ENCODE measurements at places on chromosomes 2 and 18. TPM values are rescaled to one million over a fixed set of nuclear protein-coding genes. Genes with fewer than 3 reads are reported as not detected.

- H3K4me1 ChIP-seq: no peaks in the 10 kb centered on the region
- DNase-seq: no peak
- H3K27me3 ChIP-seq: no peaks in the 10 kb centered on the region
- H3K36me3 ChIP-seq: no peaks in the 10 kb centered on the region
- no peak overlapping the region for H3K4me3 ChIP-seq
- no peak overlapping the region for H3K27ac ChIP-seq
Measured at GRCh38 chr2:100891906-100892642, 72.1 kb downstream of the NPAS2 start.

GRCh38 chr2:241870611-241871537, 1.3 kb downstream of the RTP5 start:
- no peaks in the 10 kb centered on the region for H3K27me3 ChIP-seq
- H3K4me3 ChIP-seq: no peak overlapping the region
- H3K36me3 ChIP-seq: no peaks in the 10 kb centered on the region
- DNase-seq: no peak
- H3K4me1 ChIP-seq: peaks cover 40% of the 10 kb centered on the region
- no peak overlapping the region for H3K27ac ChIP-seq

Gene SLC40A1
- 4.8 TPM for total RNA-seq

Gene ITGB1BP1
- 142 TPM for total RNA-seq

DNA sequence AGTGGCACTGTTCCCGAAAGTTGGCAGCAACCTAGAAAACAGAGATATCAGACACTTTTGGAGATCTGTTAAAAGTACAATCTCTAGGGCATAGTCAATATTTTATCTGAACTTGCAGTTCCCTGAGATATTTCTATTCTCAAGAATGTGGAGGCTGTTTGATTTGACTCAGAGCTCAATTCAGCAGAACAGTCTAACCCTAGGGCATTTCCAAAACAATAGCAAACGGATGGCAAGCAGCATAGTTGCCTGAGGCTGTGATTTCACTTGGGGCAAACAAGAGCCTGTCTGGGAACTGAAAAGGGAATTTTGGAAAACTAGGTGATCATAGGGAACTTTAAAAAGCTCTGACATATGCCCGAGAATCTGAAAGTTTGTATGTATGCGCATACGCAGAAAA, 772.8 kb upstream of the LRRTM1 start:
- no peak overlapping the region for H3K4me3 ChIP-seq
- no peaks in the 10 kb centered on the region for H3K27me3 ChIP-seq
- DNase-seq: no peak
- no peak overlapping the region for H3K27ac ChIP-seq
- no peaks in the 10 kb centered on the region for H3K4me1 ChIP-seq

DNA sequence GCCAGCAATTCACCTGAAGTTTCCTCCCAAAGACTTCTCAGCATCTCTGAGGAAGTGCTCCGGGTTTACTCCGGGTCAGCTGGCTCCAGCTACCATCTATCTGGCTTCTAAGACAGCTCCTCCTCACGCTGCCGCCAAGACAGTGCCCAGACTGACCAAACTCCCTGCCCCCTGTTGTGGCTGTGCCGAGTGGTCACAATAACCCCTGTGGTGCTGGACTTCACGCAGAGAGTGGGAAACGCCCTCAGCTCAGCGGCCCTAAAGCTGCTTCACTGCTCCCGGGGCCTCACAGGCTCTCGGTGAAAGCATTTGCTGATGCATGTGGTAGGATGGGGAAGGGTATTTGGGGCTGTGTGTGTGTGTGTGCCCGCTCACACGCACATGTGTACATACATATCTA, 154.8 kb upstream of the ZNF236 start:
- no peaks in the 10 kb centered on the region for H3K36me3 ChIP-seq
- H3K4me1 ChIP-seq: no peaks in the 10 kb centered on the region
- H3K27ac ChIP-seq: no peak overlapping the region
- peaks cover 5% of the 10 kb centered on the region for H3K27me3 ChIP-seq

- no peaks in the 10 kb centered on the region for H3K4me1 ChIP-seq
- no peaks in the 10 kb centered on the region for H3K36me3 ChIP-seq
- DNase-seq: no peak
- peaks cover 5% of the 10 kb centered on the region for H3K27me3 ChIP-seq
- H3K4me3 ChIP-seq: no peak overlapping the region
Measured at GRCh38 chr2:19458427-19459003, 100.1 kb upstream of the OSR1 start.

DNA sequence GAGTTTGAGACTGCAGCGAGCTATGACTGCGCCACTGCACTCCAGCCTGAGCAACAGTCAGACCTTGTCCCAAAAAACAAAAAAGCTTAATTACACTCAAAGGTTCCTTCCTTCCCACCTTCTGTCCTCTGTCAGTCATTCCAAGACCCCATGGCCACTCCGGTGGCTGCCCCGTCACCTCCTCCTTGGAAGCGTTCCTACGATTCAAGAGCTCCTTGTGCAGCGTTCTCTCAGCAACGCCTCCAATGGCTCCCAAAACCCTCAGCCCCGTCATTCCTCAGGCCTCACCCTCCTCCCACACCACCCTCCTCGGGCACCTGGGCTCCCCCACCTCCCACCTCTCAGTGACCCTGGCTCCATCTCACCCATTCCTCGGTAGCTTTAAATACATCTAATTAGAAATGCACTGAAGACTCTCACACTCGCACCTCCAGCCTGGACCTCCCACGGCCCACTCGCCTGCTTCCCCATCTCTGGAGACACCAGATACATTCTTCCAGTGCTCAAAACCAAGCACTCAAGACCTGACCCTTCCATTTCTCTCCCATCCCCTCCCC, 8.0 kb downstream of the PASK start:
- no peak overlapping the region for H3K27ac ChIP-seq
- no peak for DNase-seq
- no peak overlapping the region for H3K4me3 ChIP-seq
- H3K27me3 ChIP-seq: no peaks in the 10 kb centered on the region

Data from activated CD4-positive, alpha-beta memory T cell treated with anti-CD3 and anti-CD28 coated beads for 36 hours (primary cell).